ENCODE measurements at places on chromosomes 7 and 10.

DNA sequence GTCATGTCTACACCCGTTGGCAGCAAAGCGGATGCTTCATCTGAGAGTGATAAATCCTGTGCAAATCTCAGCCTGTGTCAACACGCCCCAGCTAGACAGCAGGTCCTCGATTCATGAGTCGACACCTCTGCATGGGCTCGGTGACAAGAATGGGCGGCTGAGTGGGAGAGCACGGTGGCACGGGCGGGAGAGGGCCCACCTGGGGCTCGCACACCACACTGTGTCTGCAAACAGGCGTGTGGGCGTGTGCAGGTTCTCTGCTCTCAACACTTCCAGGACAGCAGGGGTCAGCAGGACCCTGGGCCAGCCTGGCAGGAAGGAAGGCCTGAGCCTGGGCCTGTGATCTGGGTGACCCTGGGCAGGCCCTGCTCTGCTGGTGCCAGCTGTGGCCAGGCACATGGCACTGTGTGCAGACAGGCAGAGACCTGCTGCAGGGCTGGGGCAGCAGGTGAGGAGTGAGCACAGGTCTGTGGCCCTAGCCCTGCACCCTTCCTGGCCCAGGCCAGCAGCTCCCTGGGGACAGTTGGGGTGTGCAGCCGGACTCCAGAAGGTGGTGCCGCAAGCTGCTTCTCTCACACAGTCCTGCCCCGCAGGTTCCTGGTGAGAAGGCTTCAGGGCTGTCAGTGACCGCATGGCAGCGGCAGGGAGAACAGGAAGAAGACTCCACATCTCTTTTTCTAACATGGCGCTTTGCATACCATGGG, 216.4 kb downstream of the ELFN1 start:
- DNase-seq: no peak
- H3K36me3 ChIP-seq: peaks cover 13% of the 10 kb centered on the region
- H3K4me1 ChIP-seq: peaks cover 19% of the 10 kb centered on the region
- H3K27ac ChIP-seq: no peak overlapping the region
- H3K27me3 ChIP-seq: no peaks in the 10 kb centered on the region

DNA sequence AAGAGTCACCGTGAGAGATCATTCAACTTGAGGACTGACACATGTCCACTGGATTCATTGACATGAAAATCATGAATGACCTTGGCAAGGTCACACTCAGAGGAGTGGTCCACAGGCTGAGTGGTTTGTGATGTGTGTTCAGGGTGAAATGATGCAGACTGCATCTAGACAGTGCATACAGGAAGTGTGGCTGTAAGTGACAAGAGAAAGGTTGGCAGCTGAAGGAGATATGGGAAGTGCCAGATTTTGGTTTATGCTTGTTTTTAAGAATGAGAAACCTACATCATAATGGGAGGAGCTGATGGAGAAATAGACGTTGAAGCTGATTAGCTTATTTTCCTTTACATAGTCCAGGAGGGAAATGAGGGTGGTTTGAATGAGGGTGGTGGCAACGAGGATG, 64.8 kb upstream of the VIPR2 start:
- no peak overlapping the region for H3K27ac ChIP-seq
- H3K36me3 ChIP-seq: no peaks in the 10 kb centered on the region
- no peaks in the 10 kb centered on the region for H3K4me1 ChIP-seq
- DNase-seq: no peak

GRCh38 chr10:114706458-114707055, 48.5 kb upstream of the ABLIM1 start:
- H3K36me3 ChIP-seq: no peaks in the 10 kb centered on the region
- DNase-seq: no peak
- H3K27me3 ChIP-seq: no peaks in the 10 kb centered on the region
- H3K4me3 ChIP-seq: no peak overlapping the region
- no peak overlapping the region for H3K27ac ChIP-seq

DNA sequence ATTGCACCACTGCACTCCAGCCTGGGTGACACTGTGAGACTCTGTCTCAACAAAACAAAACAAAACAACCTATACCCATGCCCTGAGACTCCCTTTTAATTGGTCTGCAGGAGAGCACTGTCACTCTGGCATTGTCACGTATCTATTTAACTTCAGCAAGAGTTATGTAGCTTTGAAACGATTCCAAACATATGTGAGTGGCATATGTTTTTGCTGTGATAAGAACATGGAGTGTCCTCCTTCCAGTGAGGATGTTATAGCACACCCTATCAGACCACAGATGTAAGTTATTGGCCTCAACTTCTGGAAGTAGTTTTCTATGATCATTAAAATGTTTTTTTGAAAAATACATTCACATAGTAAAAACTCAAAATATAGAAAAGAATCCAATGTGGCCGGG, 15.5 kb upstream of the DNAJC12 start:
- no peak overlapping the region for H3K4me3 ChIP-seq
- H3K4me1 ChIP-seq: peaks cover 6% of the 10 kb centered on the region
- DNase-seq: no peak

GRCh38 chr7:824081-824480, 8.2 kb upstream of the SUN1 start:
- no peak overlapping the region for H3K4me3 ChIP-seq
- no peaks in the 10 kb centered on the region for H3K27me3 ChIP-seq
- H3K36me3 ChIP-seq: peaks cover 12% of the 10 kb centered on the region
- H3K27ac ChIP-seq: no peak overlapping the region

DNA sequence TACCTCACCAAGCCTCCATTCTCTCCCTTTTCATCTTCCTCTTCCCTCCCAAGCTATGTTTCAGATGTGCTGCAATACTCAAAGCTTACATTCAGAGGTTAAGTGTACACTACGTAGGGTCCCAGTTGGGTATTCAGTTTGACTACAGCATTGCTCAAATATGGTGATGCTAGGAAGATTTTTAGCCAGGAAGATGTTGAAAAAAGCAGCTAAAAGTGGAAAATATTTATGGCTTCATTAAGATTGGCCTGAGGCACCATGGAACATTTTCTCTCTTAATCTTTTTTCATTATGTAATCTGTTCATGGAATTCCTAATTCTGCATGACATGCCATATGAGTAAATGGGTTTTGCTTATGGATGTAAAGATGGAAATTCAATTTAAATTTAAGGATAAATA, 72.0 kb upstream of the ABCB5 start:
- no peak for DNase-seq
- peaks cover 9% of the 10 kb centered on the region for H3K4me1 ChIP-seq
- H3K4me3 ChIP-seq: no peak overlapping the region

Data from PC-3 (cell line).